SJSA1 (cell line): ENCODE measurements at places on chromosomes 12 and 14.

GRCh38 chr12:24840046-24840800 lies 108.7 kb downstream of the BCAT1 start:
- DNase-seq, result no peak

DNA sequence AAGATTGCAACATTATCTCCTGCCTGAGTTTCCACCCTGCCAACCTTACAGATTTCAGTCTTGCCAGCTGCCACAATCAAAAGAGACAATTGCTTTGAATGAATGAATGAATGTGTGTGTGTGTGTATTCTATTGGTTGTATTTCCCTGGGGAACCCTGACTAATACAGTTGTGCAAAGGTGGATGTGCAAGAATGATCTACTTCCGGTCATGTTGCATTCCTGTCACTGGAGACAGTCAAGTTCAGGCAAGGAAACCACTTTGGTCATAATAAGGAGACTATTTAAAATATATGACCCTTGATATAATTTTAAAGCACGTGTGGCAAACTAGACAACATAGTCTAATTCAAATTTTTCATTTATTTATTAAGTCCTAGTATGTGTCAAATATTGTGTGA lies 13.1 kb downstream of the RERG start:
- DNase-seq, result no peak

- DNase-seq, result no peak
Observed at GRCh38 chr14:77565289-77565993, 51.0 kb downstream of the SPTLC2 start.

- DNase-seq, result no peak
Observed at GRCh38 chr12:15601210-15601800, 187.9 kb downstream of the EPS8 start.

- DNase-seq, result no peak
Observed at GRCh38 chr12:51977320-51977753, 25.8 kb downstream of the ACVR1B start.
